Naive B cell (primary cell): ENCODE measurements at places on chromosomes 3 and 15. TPM values are rescaled to one million over a fixed set of nuclear protein-coding genes. Genes with fewer than 3 reads are reported as not detected.

The ALDH1A3 gene
- not detected for polyA plus RNA-seq

The CLDN18 gene
- not detected for polyA plus RNA-seq

The TFDP2 gene
- 26.1 TPM for polyA plus RNA-seq

The RTP3 gene
- polyA plus RNA-seq: not detected

DNA sequence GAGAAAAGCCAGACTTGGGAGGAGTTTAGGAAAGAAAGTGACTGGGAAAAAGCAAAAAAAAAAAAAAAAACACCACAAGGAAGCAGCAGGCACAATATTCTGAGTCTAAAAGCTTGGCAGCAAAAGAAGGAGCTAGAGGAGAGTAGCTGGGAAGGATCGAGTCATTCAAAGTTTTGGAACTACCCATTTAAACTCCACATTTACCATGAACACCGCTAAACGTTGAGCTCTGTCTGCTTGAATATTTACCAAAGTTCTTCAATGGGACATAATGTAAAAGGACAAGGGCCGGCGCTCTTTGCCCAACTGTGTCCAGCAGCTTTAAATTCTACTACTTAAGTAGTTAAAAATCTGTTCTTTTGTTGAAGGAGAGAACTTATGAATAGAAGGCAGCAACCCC lies 481.9 kb downstream of the FOXP1 start:
- no peak for DNase-seq

DNA sequence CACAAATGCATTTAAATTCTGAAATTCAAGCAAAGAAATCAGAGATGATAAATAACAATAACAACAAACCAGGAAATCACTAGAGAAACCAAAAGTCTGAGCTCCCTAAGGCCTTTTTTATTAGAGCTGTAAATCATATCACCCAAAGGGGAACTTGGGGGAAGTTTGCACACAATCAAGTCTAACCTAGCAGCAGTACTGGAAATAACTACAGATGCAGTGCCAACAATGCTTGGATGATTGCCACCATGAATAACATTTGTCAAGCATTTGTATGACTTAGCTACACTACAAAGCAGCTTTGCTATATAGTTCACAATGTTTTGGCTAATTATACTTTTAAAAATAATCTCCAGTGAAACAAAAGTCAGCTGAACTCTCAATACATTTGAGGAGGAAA lies 27.8 kb downstream of the SHQ1 start:
- no peak for DNase-seq
